ENCODE measurements at places on chromosomes 16 and 17.

DNA sequence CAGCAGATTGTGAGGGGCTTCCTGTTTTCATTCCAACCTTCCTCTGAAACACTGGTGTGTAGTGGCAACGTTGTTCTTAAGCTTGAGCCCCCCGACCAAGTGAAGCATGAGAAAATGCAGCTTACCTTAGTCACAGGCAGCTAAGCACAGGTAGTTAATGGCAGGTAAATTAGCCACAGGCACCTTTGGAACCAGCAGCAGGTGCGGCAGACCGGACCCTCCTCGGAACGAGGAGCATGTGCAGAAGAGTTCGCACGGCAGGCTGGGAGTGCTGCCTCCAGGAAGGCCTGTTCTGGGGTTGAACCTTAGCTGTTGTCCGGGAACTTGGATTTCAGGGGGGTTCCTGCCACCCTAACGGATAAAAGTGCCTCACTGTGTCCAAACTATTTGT is 7.2 kb upstream of the IRF8 start:
- no peak for DNase-seq

DNA sequence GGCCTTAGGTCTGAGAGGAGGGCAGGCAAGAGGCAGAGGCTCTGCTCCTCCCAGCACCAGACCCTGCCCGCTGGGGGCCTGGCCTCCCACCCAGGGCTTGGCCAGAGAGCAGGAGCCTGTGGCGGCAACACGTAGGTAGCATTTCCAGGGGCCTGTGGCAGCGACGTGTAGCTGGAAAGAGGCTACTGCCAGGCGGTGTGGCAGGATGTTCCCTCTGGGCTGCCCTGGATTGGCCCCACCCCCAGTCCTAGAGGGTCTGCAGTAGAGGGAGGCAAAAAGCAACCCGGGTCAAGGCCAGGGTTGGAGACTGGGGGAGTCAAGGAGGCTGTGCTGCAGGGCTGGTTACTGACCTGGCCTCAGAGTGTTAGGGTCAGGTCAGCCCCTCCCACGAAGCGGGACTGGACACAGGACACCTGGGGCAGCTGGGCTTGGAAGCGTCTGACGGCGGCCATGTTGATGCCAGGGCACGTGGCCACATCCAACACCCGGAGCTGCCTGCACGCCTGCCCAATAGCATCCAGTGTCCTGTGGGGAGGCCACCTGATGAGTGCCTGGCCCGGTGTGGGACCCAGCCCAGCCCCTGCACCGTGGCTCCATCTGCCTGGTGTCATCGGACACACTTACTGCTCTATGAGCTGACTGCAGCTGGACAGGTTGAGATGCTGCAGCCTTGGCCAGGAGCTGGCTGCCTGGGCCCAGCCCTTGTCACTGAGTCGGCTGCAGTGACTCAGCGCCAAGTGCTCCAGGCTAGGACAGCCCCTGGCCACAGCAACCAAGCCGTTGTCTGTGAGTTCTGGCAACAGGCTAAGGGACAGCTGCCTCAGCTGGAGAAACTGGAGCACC is 8.5 kb downstream of the ELMO3 start:
- no peak for DNase-seq

GRCh38 chr17:80475910-80476876 is at the start of gene NPTX1:
Gene NPTX1 (minus strand): TSS chr17:80476607. CDS start chr17:80476446, 161 bp downstream.
- DNase-seq = no peak

DNA sequence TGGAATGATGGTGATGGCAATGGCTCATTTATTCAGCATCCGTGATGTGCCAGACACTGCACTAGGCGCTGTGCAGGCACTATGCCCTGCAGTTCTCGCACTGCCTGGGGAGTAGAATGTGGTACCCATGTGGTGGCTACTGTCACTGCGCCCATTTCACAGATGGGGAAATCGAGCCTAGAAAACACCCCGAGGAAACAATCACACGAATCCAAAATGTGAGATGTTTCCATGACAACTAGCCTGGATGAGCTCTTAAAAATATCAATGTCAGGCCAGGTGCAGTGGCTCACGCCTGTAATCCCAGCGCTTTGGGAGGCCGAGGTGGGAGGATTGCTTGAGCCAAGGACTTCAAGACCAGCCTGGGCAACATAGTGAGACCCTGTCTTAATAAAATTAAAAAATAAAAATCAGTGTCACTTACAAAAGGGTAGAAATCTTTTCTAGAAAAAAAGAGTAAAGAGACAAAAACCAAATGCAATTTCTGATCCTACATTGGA is 57.9 kb upstream of the TNRC6A start:
- DNase-seq = no peak

DNA sequence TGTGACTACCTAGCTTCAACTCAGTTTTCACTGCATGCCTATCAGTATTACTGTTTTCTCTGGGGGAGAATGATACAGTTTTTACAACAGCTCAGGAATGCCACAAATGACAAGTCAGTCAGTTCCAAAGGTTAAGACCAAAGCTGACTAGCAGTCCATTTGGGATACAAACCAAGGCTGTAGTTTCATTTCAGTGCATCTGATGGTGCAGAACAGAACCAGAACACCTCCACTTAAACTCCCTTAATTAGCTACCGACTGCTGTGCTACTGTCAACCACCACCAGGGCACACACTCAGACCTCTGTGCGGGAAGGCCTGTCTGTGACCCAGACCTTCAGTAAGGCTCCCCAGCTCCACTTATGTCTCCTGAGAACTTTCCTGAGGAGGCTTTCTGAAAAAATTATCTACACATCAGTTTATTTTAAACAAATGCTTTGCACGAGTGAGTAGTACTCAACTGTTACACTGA is 20.4 kb downstream of the NFE2L1 start:
- no peak for DNase-seq

DNA sequence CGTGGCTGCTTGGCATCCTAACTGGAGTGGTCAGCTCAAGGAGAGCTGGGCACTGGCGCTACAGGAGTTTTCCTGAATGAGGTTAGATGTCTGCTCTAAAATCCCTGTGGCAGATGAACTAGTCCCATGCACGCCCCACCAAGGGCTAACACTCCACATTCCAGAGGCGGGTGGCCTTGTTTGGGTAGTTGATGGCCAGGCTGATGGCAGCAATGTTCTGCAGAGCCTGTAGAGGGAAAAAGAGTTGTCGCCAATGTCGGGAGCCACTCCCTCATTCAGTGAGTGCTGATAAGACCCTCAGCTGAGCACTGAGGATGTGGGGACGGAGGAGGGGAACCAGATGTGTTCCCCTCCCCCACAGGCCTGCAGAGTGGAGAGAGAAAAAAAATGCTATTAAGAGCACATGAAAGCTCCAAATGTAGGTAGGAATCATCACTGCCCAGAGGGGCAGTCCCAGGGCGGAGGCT is 42.5 kb upstream of the ATP2A3 start:
- DNase-seq = no peak

GRCh38 chr16:86978445-86979030 is 338.7 kb downstream of the C16orf95 start:
- DNase-seq = no peak

Data from NCI-H2029 treated with DMSO at 0.1 percent for 48 hours (cell line).